Adrenal gland (tissue), 19 donors: ENCODE measurements at places on chromosomes 2 and 18. TPM values are rescaled to one million over a fixed set of nuclear protein-coding genes. Genes with fewer than 3 reads are reported as not detected.

CYBRD1 gene
- total RNA-seq, result 52.7 TPM

- H3K4me1 ChIP-seq, result no peaks in the 10 kb centered on the region
- no peak for DNase-seq
- no peaks in the 10 kb centered on the region for H3K27me3 ChIP-seq
- H3K36me3 ChIP-seq, result no peaks in the 10 kb centered on the region
- H3K4me3 ChIP-seq, result no peak overlapping the region
- no peak overlapping the region for H3K27ac ChIP-seq
These were observed 73.6 kb upstream of the STK17B start for GRCh38 chr2:196244966-196245365.

DNA sequence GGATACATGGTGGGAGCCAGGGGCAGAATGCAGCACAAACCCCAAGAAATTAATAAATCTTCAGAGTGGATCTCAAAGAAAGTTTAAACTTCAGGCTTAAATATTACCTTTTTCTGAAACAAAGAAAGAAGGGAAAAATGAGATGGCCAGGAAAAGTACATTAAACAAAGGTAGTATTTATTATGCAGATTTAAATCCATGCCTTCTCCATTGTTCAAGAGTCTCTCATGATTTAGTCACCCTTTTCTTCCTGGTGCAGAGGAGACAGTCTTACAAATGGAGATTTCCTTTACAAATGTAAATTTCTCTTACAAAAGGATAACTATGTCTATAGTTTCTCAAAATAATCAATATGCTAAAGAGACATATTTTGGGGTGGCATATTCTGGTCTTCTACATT lies 33.4 kb upstream of the PPM1B start:
- H3K27ac ChIP-seq, result no peak overlapping the region
- H3K4me3 ChIP-seq, result no peak overlapping the region
- no peak for DNase-seq
- no peaks in the 10 kb centered on the region for H3K4me1 ChIP-seq
- no peaks in the 10 kb centered on the region for H3K36me3 ChIP-seq

DNA sequence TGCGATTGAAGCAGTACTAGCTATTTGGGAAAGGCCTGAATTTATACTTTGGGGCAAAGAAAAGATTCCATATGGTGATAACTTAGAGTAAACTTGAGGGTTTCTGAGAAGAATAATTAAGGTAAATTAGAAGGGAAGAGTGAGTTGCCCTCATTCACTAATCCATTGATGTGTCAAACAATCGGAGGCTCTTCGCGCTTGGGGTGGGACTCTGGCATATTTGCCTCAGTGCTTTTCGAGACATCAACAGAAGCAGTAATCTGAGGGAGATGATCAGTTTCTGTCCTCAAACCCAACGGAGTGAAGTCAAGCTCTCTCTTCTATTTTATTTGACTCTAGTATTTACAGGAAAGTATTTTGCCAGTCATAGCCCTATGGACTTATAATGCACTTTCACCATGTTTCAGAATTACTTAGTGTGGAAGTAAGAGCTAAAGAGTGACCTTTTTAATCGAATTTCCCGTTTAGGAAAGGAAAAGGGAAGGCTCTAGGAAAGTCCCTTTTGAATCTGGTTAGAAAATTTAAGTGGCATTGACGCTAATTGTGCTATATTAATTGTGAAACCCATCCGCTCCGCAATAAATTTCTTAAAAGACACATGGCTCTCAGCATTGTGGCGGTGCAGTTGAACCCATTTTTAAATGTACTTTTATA lies 1.3 kb downstream of the RAB10 start:
- no peaks in the 10 kb centered on the region for H3K27me3 ChIP-seq
- peaks cover 18% of the 10 kb centered on the region for H3K4me1 ChIP-seq
- no peak for DNase-seq
- H3K27ac ChIP-seq, result peak overlapping the region; percentile 84
- peak overlapping the region; percentile 78 for H3K4me3 ChIP-seq
- no peaks in the 10 kb centered on the region for H3K36me3 ChIP-seq

DNA sequence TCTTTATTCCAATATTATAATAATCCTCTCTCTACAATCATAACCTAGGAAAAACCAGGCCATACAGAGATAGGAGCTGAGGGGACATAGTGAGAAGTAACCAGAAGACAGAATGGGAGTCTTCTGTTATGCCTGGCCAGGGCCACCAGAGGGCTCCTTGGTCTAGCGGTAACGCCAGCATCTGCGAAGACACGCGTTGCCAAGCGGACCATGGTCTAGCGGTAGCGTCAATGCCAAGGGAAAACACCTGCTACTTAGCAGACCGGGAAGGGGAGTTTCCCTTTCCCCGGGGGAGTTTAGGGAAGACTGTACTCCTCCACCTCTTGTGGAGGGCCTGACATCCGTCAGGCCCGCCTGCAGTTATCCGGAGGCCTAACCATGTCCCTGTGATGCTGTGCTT lies 36.6 kb downstream of the ARL6IP6 start:
- no peaks in the 10 kb centered on the region for H3K27me3 ChIP-seq
- no peaks in the 10 kb centered on the region for H3K36me3 ChIP-seq
- H3K4me1 ChIP-seq, result no peaks in the 10 kb centered on the region
- no peak overlapping the region for H3K27ac ChIP-seq
- no peak overlapping the region for H3K4me3 ChIP-seq

- H3K27me3 ChIP-seq, result no peaks in the 10 kb centered on the region
- H3K27ac ChIP-seq, result no peak overlapping the region
- no peaks in the 10 kb centered on the region for H3K36me3 ChIP-seq
These were observed 32.8 kb downstream of the RFX8 start for GRCh38 chr2:101442042-101442666.

GRCh38 chr2:200863782-200864175 lies 679 bp downstream of the CLK1 start:
- no peaks in the 10 kb centered on the region for H3K27me3 ChIP-seq
- peak; percentile 34 for DNase-seq
- peak overlapping the region; percentile 83 for H3K4me3 ChIP-seq
- peak overlapping the region; percentile 99 for H3K27ac ChIP-seq
- H3K36me3 ChIP-seq, result peaks cover 11% of the 10 kb centered on the region

DNA sequence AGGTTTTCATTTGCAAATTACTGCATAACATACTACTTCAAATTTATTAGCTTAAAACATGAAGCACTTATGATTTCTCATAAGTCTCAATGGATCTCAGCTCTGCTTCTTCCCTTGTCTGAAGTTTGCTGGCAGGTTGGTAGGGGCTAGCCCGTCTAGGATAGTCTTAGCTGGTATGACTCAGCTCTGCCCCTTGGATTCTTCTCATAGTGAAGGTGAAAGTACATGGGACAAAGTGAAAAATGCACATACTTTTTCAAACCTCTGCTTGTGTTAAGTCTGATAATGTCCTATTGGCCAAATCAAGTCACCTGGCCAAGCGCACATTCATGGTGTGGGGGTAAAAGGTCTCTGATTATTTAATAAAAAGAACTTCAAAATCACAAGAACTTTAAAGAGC lies 184.8 kb upstream of the VWC2L start:
- H3K27me3 ChIP-seq, result no peaks in the 10 kb centered on the region
- DNase-seq, result no peak
- no peaks in the 10 kb centered on the region for H3K36me3 ChIP-seq
